Stimulated activated CD8-positive, alpha-beta memory T cell treated with anti-CD3 and anti-CD28 coated beads, Interleukin-15, amount 100 ng/mL, for 48 hours (primary cell): ENCODE measurements at places on chromosomes 1 and 21.

- DNase-seq: no peak
Observed at GRCh38 chr21:19853709-19854575, 1144.3 kb upstream of the NCAM2 start.

- DNase-seq: no peak
Observed at GRCh38 chr21:17795146-17796036, 23.8 kb downstream of the C21orf91 start.

- DNase-seq: peak; percentile 11
Observed at GRCh38 chr1:245378311-245378722, 223.5 kb downstream of the KIF26B start.

DNA sequence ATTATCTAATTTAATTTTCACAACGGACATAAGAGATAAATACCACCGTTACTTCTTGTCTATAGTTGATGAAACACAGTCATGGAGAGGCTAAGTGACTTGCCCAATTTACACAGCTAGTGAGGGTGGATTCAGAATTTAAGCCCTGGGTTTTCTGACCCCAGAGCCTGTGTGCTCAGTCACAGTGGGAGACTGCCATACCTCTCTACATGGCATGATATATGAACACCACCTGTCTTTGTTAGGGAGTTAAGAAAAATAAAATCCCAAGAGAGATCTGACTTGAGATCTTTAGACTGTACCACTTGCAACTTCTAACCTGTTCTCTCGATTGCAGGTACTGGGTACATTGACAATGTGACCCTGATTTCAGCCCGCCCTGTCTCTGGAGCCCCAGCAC lies 40.3 kb downstream of the LAMC2 start:
- no peak for DNase-seq

DNA sequence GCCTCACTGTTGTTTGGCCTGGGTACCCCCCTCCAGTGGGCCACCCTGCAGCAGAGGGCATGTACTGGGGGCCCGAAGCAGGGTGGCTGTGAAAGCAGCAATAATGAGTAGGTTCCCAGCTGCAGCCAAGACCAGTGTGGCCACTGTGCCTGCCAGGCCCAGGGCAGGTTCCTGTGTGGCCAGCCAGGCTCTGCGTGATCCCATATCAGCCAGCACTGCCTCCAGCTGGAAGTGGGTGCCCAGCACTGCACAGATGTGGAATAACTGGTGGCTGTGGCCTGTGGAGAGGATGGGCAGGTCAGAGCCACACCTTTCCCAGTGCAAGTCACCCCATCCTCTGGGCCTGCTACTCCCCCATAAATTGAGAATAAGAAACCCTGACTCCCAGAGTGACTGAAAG lies 2.1 kb downstream of the BGLAP start:
- DNase-seq: no peak

- no peak for DNase-seq
Observed at GRCh38 chr21:41483973-41484372, 24.0 kb downstream of the TMPRSS2 start.

DNA sequence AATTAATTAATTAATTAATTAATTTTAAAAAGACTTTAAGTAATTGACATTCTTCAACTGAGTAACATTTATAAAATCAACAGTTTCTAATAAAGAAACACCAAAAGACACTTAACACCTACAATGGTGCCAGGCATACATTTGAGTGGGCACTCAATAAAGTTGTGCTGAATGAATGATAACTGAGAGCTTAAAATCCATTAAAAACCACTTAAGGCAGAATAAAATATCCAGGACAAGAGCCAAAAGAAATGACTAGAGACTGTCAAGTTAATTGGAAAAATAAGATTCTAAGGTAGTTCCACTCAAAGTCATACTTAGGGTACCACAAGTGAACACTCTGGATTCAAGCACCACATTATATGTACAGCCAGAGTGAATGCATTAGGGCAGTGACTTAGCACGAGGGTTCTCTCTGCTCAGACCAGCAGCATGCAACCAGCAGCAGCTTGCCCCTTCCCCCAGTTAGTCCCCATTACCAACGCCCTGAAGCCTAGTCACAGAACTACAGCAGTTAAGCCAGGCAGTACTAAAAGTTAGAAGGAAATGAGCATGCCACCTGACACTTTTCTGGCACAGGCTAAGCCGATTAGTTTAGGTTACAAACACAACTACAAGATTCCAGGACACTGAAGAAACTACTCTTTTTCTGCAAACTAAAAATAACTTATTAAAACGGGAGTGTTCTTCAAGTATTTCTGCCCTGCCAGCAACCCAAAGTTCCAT lies 46.5 kb downstream of the LUZP1 start:
- DNase-seq: no peak

DNA sequence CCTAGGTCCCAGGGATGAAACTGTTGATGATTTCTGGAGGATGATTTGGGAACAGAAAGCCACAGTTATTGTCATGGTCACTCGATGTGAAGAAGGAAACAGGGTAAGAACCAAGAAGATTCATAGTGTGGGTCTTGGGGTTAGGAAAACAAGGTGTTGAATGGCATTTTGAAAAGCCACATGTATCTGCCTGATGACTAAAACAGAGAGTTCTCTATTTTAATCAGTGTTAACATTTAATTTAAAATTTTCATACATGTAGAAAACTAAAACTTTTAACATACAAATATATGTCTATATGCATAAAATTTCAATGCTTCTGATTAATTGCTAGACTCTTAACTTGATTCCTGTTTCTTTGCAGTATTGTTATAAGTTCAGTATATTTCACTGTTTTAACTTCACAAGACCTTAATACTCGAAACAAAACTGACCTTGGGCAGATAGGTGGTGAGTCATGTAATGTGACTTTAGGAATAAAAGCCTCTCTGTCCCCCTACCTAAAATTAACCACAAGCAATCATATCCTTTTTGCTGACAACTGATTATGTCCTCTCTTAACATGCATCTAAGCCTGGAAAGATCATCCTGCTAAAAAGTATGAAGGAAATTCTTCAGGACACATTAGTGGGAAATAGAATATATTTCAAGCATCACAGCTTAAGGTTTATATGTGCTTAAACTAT lies 95.6 kb downstream of the PTPRC start:
- DNase-seq: no peak

GRCh38 chr1:3884966-3885365 lies 15.1 kb downstream of the C1orf174 start:
- DNase-seq: no peak

GRCh38 chr1:2583871-2584351 lies 2.7 kb upstream of the PRXL2B start:
- no peak for DNase-seq

DNA sequence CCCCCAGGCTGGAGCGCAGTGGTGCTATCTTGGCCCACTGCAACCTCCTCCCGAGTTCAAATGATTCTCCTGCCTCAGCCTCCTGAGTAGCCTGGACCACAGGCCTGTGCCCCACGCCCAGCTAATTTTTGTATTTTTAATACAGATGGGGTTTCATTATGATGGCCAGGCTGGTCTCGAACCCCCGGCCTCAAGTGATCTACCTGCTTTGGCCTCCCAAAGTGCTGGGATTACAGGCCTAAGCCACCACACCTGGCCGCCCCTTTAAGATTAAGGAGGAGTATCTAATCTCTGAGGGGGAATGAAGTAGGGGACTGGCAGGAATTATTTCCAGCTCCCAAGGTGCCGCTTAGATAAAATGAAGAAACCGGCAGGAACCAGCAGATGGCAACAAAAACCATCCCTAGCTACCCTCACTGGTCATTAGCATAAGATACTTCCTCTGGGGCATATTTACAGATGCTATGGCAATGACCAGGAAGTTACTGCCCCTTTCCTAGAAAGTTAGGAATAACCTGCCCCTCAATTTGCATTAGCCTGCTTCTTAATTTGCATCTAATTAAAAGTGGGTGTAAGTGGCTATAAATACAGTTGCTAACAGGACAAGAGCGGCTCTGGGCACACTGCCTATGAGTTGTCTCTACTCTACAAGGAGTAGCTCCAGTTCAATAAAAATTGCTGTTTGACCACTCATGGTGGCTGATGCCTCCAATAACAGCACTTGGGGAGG lies 7.1 kb upstream of the NSUN4 start:
- DNase-seq: no peak

DNA sequence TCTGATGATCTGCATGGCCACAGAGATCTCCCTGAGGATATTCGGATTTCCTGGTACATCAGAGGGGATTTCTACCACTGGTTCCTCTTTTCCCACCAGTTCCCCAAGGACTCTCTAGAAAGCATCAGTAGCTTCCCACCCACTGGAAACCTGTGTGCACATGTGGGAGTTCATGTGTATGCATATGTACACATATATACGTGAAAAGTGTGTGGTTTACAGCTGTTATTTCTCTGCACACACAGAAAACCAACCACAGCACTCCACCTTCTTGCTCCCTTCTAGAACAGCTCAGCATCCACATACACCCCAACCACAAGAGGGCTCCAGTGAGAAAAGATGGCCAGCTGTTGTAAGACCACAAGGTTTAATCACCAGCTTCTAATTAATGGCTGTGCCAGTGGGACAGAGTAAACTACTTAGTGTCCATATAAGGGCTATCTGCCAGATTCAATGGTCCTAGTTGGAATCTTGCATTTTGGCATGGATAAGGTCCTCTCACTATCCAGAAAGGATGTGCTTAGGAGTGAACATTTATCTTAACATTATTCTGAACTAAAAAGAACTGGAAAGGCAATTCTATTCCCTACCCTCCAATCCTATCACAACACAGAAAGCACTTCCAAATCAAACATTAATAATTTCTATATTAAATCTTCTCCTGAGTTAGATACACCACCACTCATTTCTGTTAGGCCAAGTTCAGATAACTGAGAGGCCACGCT lies 24.1 kb downstream of the GPR3 start:
- no peak for DNase-seq

- DNase-seq: no peak
Observed at GRCh38 chr1:26616881-26617280, 78.9 kb upstream of the ARID1A start.

DNA sequence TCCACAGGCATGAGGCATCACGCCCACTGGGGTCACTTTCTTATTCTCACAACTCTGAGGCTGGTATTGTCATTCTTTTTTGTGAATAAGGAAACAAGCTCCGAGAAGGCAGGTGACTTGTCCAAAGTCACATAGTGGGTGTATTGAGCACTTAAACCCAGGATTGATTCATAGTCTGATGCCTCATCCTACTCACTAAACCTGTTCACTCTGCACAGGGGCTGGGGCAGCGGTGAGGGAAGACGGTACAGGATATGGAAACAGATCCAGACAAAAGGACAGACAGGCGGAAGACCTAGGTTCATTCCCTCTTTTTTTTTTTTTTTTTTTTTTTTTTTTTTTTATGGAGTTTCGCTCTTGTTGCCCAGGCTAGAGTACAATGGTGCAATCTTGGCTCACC lies 56.6 kb downstream of the NKAIN1 start:
- DNase-seq: no peak

GRCh38 chr1:202130297-202130721 lies 7.6 kb downstream of the GPR37L1 start:
- DNase-seq: no peak

GRCh38 chr1:25631750-25632485 lies 15.3 kb downstream of the MAN1C1 start:
- DNase-seq: no peak

- DNase-seq: no peak
Observed at GRCh38 chr21:34642211-34643075, 26.4 kb upstream of the CLIC6 start.

DNA sequence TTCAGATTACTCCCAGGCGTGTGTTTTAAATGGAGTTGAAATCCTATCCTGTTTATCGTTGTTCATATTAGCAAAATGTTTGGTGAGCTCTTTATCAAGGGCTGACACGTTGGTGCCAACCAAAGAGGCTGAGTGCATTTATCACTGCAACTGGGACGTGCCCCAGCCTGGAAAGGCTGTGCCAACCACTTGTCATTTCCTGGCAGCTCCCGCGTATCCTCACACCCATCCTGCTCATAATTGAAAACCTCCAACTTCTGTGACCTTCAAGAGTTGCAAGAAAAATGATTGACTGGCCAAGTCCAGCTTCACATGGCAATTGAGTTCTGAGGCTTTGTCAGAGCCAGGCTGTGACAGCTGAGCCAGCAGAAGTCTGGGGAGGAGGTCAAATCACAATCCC lies 43.7 kb upstream of the KCNA3 start:
- no peak for DNase-seq

- no peak for DNase-seq
Observed at GRCh38 chr1:1393428-1393827, 5.7 kb downstream of the CCNL2 start.

- no peak for DNase-seq
Observed at GRCh38 chr1:215256936-215257679, 174.6 kb downstream of the KCNK2 start.

GRCh38 chr1:56404561-56405030 lies 174.8 kb downstream of the PLPP3 start:
- DNase-seq: no peak

GRCh38 chr1:57517587-57518374 lies 93.9 kb upstream of the DAB1 start:
- no peak for DNase-seq

DNA sequence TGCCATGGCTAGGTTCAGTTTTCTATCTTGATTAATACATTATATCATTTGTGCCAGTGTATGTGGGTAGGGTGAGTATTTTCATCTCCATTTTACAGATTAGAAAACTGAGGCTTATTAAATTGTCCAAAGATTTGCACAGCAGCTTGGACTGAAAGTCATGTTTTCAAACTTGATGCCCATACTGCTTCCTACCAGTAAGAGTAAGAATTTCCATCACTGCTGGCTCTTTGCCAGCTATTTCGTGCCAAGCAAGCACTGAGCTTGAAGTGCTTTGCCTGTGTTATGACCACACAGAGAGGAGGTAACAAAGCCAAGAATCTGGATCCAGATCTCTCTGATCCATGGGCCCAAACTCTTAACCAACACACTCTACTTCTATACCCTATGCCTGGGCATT lies 295.0 kb downstream of the VAV3 start:
- no peak for DNase-seq

- DNase-seq: no peak
Observed at GRCh38 chr1:89271341-89272015, 1.2 kb downstream of the GBP5 start.

DNA sequence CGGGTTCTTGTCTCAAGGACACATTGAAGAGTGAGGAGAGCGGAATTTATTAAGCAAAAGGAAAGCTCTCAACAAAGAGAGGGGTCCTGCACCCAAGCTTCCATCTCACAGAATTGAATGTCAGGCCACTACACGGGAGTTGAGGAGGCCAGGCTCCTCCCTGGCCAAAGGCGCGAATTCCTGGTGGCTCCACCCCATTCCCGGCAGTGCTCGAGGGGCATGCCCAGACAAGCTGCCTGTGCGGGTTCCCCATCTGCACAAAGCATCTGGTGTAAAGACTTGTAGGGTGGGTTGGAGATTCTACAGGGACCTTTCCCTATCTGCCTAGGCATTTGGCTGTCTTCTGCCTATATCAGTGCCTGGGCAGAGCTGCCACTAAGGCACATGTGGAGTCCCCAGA lies 648.5 kb upstream of the PKN2 start:
- no peak for DNase-seq

DNA sequence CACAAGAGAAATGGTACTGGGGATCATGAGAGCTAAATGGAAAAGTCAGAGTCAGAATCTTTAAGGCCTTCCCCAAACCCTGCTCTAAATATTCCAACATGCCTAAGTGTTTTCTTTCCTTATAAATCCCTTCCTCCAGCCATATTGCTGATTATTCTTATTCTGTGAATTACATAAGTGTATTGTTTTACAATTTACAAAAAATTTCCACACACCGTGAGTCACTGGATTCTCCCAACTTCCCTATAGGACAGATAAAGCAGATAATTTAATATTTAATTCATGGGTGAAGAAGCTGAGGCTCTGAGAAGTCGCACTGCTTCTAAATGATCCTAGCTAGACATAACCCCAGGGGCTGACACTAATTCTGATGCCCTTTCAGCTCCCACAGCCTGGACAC lies 243.3 kb upstream of the JUN start:
- DNase-seq: no peak

GRCh38 chr1:226255380-226255779 lies 31.9 kb downstream of the MIXL1 start:
- DNase-seq: no peak
